ENCODE measurements at places on chromosomes 7 and 10.

DNA sequence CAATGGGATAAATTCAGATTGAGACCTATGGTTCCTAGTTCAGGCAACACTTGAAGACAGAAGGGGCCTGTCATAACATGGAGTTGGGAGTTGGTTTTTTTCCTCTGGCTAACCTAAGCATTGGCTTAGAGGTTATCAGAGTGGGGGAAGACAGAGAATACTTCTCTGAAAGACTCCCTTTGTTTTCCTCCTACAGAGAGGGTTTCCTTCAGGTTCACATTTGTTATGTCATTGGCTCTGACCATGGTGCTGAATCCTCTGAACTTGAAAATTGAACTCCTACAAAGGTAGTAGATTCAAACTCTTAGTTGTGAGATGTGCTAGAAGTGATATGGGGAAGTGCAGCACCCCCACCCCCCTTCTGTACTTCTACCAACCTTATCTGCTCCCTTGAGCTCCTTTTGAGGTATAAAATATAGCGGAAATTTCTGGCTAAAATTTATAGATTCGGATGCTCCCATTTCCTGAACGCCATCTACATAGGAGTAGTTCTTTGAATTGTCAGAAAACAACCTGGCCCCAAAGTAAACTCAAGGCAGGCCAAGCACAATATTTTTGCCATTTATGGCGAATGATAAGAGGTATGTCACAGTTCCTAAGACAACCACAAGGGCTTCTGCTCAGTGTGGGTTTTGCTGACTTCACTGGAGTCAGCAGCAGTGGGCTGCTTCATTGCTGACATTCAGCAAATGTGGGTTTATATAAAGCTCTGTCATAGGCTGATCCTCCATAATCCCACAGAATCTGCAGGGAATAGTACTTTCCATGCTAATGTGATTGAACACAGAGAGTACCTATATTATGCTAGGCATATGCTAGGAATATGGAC is 131.6 kb upstream of the KLF14 start:
- DNase-seq = peak; percentile 66

DNA sequence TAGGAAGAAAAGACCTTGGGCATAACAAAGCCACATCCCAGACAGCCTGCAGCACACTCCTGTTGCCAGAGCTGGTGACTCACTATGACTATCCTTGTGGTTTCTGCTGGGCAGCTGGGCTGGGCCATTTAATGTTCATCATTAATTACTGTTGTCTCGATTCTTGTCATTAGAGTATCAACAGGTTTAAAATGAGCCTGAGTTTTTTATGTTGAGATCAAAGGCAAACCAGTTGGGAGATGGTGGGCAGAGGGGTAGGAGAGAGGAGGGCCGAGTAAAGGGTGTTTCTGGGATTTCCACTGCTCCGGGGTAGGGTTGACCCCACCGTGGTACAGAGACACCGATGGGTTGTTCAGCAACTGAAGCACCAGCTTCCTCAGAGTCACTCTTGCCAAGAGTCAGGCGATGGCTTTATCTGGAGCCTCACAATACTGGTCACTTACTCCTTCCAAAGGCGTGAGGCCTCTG is 128.7 kb upstream of the LYZL1 start:
- no peak for DNase-seq

- DNase-seq = no peak
Measured at GRCh38 chr10:92180399-92180798, 110.5 kb downstream of the CPEB3 start.

DNA sequence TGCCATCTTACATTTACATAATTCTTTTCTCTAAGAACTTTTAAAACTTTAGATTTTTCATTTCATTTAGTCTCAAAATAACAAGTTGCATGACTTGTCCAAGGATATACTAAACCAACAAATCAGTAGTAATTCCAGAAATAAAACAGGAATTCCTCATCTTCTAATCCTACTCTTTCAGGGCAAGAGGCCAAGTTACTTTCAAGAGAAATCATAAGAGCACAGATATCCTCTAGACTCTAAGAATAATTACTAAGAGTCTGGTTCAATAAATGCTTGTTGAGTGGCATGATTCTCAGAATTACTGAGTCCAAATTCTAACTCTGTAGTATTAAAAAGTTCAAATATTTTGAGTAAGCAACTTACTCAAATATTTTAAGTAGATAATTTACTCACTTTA is 12.9 kb downstream of the PDZD8 start:
- DNase-seq = no peak

DNA sequence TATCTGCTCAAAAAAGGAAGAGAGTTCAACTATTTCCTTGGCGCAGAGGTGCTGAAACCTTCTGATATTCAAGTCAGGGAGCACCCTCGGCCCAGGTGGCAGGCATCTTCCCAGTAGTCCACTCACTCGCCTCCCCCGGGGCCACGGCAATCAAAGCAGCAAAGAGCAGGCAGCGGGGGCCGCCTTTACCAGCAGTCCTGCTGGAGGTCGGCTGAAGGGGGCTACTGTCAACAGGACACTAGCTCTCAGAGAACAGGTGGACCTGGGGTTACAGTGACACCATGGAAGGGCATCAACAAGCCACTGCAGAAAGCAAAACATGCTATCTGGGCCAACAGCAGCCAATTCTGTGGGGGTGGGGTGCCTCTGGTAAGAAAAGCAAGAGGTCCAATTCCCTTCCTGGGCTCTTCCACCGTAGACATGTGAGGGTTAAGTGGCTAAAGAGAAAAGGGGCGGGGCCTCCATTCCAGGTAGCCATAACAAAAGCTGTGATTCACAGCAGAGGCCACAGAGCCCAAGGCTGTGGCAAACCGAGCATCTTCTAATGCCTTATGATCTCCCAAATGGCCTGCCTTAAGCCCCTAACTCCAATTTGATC is 9.4 kb downstream of the FZD9 start:
- DNase-seq = no peak

DNA sequence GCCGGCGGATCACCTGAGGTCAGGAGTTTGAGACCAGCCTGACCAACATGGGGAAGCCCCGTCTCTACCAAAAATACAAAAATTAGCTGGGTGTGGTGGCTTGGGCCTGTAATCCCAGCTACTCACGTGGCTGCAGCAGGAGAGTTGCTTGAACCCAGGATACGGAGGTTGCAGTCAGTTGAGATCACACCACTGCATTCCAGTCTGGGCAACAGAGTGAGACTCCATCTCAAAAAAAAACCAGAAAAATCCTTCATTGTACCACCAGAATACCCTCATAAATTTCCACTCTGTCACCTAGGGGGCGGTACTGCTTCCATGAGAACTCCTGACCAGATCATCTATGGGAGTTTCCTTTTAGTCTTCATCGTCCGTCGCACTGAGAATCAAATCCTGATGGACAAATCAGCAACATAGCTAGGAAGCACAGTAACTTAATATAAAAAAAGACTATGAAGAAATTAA is 225.8 kb upstream of the KLF14 start:
- no peak for DNase-seq

- DNase-seq = no peak
Measured at GRCh38 chr10:109450702-109451101, 472.6 kb downstream of the XPNPEP1 start.

DNA sequence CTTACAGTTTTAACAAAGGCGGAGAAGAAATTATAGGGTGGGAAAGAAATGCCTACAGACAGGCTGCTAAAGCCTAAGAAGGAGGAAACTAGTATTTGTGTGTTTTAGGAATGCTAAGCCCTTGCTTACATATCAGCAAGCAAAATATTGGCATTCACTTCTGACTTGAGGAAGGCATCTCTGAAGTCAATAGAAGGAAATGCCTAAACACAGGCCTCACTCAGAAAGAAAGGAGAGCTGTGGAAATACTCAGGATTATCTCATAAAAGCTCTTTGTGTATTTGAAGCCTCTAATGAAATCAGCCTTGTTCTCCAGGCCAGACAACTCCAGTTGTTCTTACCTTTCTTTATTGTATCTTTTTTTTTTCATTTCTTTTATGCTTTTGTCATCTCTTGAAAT is 158.0 kb downstream of the AUTS2 start:
- no peak for DNase-seq

DNA sequence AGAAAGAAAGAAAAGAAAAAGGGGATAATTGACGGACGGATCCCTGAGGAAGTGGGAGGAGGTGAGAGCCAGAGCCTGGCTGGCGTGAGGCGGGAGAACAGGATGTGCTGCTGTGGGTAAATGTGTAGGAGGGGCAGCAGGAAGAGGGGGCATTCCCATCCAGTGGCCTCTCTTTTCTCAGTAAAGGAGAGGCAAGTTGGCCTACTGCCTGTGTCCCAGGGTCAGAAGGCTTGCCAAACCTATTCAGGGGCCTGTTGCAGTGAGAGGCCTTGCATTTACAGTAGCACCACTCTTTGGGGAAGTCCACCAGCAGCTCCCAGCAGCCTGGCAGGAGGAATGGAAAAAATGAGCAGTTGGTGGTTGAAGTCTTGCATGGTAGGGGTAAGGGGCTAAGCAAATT is 26.6 kb upstream of the ASCC1 start:
- DNase-seq = no peak

GRCh38 chr7:2513702-2514101 is 5.9 kb upstream of the LFNG start:
- no peak for DNase-seq

- no peak for DNase-seq
Measured at GRCh38 chr7:130918129-130919052, 184.4 kb upstream of the KLF14 start.

GRCh38 chr10:23892296-23892695 is 316.6 kb upstream of the KIAA1217 start:
- DNase-seq = peak; percentile 19
